ENCODE measurements at places on chromosomes 12 and 14.
A peak's percentile ranks its signal among the peaks of the same experiment; 100 is the strongest.

- ATAC-seq = no peak
Measured at GRCh38 chr14:102225936-102226335, 79.0 kb downstream of the MOK start.

DNA sequence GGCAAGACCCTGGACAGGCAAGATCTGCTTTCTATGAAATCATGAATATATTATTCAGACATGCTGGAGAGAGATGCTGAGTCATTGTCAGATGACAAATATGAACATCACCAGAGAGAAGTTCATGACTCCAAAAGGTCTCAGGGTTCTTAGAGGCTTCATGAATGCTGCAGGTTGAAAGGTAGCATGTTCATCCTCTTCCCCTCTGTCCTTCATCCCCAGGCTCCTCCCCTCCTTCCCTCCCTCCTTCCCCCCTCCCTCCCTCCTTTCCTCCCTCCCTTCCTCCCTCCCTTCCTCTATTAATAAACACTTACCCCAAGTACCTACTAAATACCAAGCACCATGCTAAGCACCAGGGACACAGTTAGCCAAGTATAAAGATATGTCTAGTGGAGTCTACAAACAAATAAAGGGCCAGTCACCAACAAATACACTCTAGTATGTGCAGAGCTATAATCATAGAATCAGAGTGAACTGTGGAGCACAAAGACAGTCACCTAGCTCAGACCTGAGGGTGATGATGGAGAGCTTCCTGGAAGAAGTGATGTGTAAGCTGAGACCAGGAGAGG lies 46.2 kb downstream of the RPH3A start:
- ATAC-seq = peak; percentile 38

DNA sequence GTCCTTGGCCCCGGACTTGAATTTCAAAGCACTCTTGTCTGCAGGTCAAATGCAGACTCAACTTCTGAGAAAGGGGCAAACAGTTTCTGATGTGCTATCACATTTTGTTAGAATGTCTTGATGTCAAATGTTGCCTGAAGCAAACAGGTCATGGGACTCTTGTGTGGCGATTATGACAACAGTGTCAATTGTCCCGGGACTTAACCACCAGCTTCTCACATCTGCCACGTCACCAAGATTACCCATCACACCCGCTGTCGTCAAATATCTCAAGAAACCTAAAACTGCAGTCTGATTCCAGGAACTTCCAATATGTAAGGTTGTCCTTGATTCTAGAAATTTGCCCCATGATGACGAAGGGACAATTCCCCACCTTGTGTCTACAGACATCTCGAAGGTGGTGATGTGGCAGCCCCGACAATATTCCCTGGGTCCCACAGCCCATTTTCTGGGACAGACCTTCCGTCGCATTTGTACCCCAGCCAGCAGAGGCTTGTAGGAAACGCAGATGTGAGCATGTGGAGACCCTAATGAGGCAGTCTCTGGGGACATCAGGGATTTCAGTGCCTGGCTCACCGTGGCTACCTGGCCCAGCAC lies 21.3 kb downstream of the LRTM2 start:
- no peak for ATAC-seq

- ATAC-seq = no peak
Measured at GRCh38 chr12:121705514-121705913, 7.0 kb upstream of the TMEM120B start.

DNA sequence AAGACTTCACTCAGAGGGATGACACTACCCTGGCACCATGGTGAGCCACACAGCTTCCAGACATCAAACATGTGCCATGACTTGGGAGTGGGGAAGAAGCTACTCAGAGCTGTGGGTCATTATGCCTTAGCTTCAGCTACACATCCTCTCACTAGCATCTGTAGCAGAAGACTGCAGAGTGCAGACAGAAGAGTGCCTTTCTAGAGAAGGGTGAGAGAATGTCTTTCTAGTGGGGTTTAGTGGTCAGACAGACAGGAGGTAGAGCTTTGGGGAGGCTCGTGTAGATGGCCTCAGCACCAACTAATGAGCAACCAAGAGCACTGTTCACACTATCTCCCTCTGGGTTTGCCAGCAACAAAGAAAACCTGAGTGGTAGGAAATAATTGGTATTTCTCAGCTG lies 4.9 kb upstream of the B4GALNT3 start:
- no peak for ATAC-seq

- ATAC-seq = no peak
Measured at GRCh38 chr14:90963343-90963742, 97.1 kb downstream of the RPS6KA5 start.

GRCh38 chr14:34036319-34036766 lies 85.5 kb upstream of the EGLN3 start:
- no peak for ATAC-seq

- peak; percentile 42 for ATAC-seq
Measured at GRCh38 chr14:75905147-75905904, 76.5 kb downstream of the TGFB3 start.

- ATAC-seq = peak; percentile 76
Measured at GRCh38 chr12:20629414-20630156, 65.5 kb upstream of the SLCO1C1 start.

DNA sequence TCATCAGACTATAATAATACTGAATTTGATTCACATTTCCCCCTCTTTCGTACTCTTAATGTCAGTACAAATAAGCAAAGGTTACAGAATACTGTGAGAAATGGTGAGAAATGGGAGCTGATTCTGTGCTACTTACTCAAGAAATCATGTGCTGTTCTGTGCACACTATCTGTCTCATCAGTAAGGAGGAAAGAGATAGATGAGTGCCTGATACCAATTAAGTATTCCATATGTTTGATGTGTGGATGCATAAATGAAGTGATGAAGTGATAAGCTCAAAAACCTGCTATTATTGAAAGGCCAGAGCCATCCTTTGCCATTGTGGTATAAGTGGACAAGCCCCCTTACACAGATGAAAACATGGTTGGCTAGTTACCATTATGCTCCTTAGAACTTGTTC lies 127.7 kb downstream of the PDE3A start:
- ATAC-seq = no peak

GRCh38 chr12:94225947-94226630 lies 77.7 kb downstream of the PLXNC1 start:
- no peak for ATAC-seq

DNA sequence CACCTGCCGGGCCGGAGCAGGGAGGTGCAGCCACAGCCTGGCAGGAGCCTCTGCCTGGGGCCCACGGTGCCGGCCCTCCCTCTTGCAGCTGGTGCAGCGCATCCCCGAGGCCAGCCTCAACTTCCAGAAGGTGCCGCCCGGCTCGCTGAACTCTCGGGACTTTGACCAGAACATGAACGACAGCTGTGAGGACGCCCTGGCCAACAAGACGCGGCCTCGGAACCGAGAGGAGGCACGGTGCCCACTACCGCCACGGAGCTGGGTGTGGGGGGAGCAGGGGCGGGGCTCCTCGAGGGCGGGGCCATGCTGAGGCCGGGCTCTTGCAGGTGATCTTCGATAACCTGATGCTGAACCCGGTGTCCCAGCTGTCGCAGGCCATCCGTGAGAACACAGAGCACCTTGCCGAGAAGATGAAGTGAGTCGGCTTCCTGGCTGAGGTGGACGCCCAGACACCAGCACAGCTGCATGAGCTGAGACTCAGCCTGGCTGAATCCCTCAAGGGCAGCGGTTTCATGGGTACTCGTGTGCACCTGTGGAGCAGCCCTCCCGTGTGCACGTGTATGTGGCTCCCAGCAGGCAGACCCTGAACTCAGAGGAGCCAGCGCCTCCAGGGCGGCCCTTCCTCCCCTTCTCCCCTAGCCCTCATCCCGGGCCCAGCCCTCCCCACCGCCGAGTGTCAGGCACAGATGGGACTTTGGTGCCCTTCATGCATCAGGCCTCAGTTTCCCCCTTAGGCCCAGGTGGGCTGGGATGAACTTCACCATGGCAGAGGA lies 28.6 kb downstream of the CEP170B start:
- no peak for ATAC-seq

GRCh38 chr12:86663716-86664115 lies 407.5 kb upstream of the MGAT4C start:
- ATAC-seq = no peak

DNA sequence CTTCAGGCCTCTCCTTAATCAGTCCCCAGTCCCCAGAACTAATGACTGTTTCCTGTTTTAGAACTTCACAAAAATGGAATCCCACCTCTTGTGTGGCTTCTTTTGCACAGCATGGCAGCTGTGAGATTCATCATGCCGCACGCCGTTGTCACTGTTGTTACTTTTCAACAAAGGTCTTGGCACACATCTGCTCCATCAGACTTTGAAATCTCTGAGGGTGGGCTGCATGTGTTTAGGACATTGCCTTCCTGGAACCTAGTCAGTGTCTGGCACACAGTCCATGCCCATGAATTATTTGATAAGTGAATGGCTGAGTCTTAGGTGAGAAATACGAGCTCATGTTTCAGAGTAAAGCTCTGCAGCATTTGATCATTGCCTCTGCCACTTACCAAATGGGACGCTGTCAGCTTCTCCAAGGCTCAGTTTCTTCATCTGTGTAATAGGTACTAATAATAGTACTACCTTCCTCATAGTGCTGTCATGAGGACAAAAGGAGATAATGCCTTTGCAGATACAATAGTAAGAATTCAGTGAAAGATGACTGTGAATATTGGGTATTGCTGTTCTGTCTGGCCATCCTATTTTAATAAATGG lies 90.4 kb downstream of the SRRM4 start:
- ATAC-seq = no peak

Data from SK-N-SH treated with all-trans-retinoic acid at 6 μM for 48 hours (cell line).